ENCODE measurements at places on chromosomes 16 and 17.

DNA sequence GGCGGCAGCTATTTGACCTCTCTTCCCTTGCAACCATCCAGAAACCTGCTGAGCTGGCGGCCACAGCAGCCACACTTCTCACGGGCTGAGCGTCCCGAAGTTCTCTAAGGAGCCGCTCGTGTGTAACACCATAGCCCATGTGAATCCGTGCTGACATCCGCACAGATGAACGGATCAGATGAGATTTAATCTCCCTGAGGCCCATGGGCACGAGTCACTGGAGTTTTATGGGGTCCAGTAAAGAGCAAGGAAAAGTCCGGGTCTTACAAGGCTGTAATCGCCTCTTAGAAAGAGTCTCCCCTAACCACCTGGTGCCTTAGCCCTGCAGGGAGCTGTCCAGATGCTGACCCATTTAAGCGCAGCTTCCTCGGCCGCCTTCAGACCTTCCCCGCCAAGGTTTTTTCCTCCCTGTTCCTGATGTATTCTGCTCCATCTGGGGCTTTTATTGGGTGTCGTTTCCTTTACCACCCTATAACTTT lies 5.5 kb upstream of the CACNG5 start:
- DNase-seq: no peak

DNA sequence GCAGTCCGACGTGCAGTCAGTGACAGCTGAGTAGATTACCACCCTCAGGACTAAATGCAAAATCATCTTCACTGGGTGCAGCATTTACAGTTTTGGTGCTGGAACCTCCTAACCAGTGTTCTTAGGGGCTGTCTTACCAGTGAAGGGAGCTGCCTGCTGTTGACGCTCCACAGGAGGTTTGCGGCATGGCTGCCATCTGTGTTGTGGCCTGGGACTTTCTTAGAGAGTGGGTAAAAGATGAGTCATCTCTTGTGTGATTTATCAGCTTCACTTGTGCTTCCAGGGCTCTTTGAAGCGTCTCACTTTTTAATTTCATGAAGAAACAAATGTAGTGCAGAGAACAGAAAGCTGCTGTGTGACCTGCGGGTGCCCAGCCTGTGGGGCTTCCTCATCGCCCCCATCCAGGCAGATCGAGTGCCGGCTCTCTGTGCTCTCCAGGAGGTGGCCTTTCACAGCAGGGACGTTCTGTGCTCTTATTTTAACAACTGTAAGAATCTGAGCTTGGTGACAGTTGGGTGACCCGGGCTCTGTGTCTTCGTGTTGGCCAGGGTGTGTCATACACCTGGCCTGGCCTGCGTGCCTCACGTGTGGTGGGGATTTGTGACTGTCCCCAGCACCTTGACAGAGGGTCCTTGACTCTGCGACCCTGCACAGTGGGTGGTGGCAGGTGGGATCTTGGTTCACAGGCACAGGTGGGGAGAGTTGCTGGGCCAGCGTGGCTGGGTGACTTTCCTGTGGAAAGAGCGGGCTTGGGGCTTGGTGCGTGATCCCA lies 24.3 kb upstream of the ZNF750 start:
- DNase-seq: no peak

GRCh38 chr16:22225060-22225459 lies 19.0 kb downstream of the EEF2K start:
- DNase-seq: no peak

DNA sequence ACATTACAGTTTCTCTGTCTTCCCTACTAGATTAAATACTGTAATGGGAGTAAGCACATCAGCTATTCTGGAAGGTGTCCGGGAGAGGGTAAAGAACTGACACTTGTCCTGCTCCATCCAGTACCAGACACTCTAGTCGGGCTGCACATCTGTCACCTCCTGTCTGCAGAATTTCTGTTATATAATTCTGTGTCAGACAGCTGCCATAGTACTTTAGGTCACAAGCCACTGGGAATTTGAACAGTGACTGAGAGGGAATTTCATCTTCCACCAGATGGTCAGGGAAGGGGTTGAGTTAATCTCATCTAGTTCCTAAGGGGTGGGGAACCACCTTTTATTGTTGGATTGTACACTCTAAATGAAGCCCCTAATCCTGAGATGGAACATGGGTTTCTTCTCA lies 58.6 kb upstream of the NUDT7 start:
- no peak for DNase-seq

Data from heart left ventricle (tissue), 16 donors.